ENCODE measurements at places on chromosomes 13 and 19. TPM values are rescaled to one million over a fixed set of nuclear protein-coding genes. Genes with fewer than 3 reads are reported as not detected.

The ZSWIM9 gene
- total RNA-seq = 7.2 TPM

The ARL11 gene
- total RNA-seq = not detected

The COMMD6 gene
- 99.5 TPM for total RNA-seq

The SPTBN4 gene
- 0.76 TPM for total RNA-seq

The ZNF69 gene
- not detected for total RNA-seq

The ELSPBP1 gene
- total RNA-seq = not detected

The CXCL17 gene
- total RNA-seq = not detected

The CFAP97D2 gene
- total RNA-seq = not detected

The C13orf42 gene
- not detected for total RNA-seq

The MAB21L1 gene
- not detected for total RNA-seq

The GRK1 gene
- not detected for total RNA-seq

The FAAP24 gene
- total RNA-seq = 14.2 TPM

The ERICH6B gene
- not detected for total RNA-seq

The ZNF234 gene
- total RNA-seq = 2.2 TPM

The LIG4 gene
- 3.4 TPM for total RNA-seq

The SBK3 gene
- total RNA-seq = 1.5 TPM

The APLP1 gene
- 88.4 TPM for total RNA-seq

The SUPT5H gene
- total RNA-seq = 196 TPM

The ZNF320 gene
- total RNA-seq = not detected

The STOML3 gene
- not detected for total RNA-seq

The HSPBP1 gene
- 135 TPM for total RNA-seq

The LILRA5 gene
- not detected for total RNA-seq

Measured in A549 treated with Hydrocortisone at 1 μM for 4 hours (cell line).